ENCODE measurements at places on chromosomes 5 and 9.

DNA sequence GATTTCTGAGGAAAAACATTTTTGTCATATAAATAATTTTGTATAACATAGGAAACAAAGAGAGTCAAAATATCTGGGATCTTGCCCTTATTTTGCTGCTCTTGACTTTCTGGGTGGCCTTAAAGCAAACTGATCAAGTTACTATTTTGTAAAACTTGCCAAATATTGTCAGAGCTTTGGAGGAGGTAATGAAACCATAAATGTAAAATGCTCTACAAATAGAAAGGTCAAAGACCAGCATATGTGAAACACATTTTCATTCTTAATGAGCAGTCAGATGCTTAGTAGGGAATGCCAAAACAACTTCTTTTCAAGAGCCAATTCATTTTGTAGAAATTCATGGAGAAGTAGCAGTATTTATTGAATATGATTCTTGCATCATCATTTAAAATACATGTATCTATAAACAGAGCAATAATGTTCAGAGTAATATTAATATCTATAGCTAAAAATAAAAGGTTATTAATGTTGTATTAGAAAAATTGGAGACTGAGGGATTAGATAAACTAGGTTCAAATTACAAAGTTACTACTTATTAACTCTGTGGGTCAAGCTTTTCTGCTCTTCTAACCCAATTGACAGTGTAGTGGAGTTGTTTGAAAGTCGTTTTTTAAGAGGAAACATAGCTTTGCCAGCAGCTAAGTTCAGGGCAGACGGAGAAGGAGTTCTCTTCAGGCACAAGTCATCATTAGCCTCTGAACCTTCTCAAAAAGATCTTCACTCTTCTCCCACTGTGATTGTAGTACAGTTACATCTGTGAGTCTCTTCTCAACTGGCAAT, 2053.1 kb downstream of the EFNA5 start:
- DNase-seq = no peak

- DNase-seq = no peak
Measured at GRCh38 chr9:21174671-21175070, 8.2 kb upstream of the IFNA21 start.

DNA sequence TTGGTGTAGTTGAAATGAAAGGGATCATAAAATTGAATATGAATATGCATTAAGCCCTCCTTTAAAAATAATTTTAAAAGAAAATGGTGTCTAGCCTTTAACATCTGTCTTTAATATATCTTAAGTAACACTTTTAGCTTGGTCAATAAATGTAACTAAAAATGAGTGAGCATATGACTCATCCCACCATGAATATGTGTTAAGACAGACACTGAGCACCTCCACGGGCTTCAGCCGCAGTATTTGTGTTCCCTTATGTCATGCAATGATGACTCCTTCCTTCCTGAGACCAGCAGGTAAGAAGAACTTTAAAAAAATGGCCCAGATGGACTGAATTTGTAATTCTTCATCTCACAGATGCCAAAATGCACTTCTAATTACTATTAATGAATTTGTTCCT, 563.2 kb downstream of the NR2F1-AS1 start:
- DNase-seq = no peak

- DNase-seq = no peak
Measured at GRCh38 chr9:79719989-79720388, 148.2 kb downstream of the TLE4 start.

DNA sequence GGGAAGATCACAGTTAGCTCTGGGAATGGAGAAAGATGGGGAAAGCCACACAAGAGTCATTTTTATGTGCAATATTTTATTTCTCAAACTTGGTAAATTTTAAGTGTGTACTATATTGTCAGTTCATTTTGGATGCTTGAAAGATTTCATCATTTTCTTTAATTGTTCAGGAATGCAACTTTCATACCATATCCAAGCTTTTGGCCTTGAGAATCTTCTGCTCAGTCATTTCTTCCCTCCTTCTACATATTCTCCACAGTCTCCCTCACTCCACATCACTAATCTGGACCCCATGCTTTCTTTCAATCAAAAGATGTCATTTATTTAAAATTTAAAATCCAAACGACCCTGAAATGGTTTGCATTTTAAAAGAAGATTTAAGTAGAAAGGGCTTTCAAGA, 135.4 kb downstream of the FAM114A2 start:
- DNase-seq = no peak

DNA sequence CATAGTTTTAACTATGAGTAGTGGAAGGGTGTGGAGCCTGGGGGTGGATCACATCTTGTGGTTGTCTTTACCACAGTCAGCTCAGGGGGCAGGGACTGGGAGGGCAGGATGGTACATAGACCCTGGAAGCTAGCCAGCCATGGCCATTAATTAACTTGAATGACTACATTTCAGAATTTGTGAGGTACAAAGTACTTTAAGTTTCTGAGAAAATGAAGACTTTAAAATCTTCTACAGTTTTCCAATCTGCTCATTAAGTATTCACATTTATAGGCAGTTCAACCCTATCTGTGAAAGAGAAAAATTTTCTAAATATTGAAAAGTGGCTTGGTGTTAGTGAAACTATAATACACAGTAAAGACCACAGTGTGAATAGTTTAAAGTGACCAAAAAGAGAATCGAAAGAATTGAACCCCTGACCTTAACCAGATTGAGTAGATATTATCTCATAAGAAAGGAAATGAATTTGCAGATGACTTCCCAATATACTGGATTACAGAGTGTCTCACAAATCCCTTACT, 234.2 kb upstream of the MEF2C start:
- no peak for DNase-seq

DNA sequence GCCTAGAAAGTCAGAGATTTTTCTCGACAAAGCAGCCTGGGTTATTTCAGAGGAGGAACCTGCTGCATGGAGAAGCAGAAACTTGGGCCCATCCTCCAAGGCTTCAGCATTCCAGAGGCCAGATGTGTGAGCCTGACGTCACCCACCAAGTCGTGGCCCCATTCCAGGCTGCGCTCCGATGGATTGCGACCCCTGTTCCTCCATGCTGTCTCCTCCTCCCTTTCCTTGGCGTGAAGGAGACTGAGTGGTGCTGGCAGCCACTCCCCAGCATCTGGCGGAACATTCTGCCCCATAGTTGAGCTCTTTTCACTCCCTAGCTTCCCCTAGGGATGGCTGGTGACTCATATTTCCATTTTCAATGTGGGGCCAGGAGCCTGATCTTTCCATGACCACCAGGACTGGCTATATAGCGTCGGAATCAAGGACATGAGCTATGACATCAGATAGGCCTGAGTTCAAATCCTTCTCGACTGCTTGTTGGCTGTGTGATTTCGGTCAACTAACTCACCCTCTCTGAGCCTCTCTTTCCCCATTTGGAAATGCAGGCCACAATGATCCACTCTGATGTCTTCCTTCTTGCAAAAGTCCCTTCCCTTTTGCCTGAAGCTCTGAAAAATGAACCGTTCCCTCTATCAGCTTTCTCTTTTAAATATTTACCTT, 24.5 kb upstream of the DUSP1 start:
- no peak for DNase-seq

GRCh38 chr5:143642791-143643190, 169.2 kb upstream of the HMHB1 start:
- no peak for DNase-seq
